ENCODE measurements at places on chromosomes 5 and 9. TPM values are rescaled to one million over a fixed set of nuclear protein-coding genes. Genes with fewer than 3 reads are reported as not detected.

The TSSK1B gene
- total RNA-seq, result not detected

The UBE2D2 gene
- total RNA-seq, result 72.4 TPM

The WNT8A gene
- total RNA-seq, result not detected

The TOMM5 gene
- total RNA-seq, result 56.7 TPM

The GDA gene
- not detected for total RNA-seq

The TMEM232 gene
- 10.5 TPM for total RNA-seq

The PCDHGB7 gene
- 9.5 TPM for total RNA-seq

The SPINK13 gene
- not detected for total RNA-seq

- no peak for DNase-seq
These were observed 55.9 kb upstream of the PHF2 start for GRCh38 chr9:93520523-93520922.

- peak; percentile 7 for DNase-seq
These were observed 35.6 kb downstream of the ADAMTSL2 start for GRCh38 chr9:133569891-133570690.

DNA sequence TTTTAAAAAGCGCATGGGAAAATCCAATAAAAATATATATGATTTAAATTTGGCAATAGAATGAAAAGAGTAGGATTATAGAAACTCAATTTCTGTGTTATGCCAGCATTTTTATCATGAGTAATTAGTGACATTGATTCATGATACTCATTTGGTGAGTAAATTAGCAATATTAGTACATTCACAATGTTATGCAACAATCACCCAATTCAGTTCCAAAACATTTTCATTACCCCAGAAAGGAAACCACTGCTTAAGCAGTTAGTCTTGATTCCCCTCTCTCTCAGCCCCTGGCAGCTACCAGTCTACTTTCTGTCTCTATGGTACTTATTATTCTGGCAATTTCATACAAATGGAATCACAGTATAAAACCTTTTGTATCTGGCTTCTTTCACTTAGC, 27.0 kb downstream of the OSMR start:
- DNase-seq, result no peak

GRCh38 chr5:57538341-57538955, 55.8 kb upstream of the ACTBL2 start:
- no peak for DNase-seq

- no peak for DNase-seq
These were observed 55.7 kb upstream of the CPLANE1 start for GRCh38 chr5:37304888-37305287.

- no peak for DNase-seq
These were observed 54.7 kb downstream of the GAS1 start for GRCh38 chr9:86892576-86892975.

DNA sequence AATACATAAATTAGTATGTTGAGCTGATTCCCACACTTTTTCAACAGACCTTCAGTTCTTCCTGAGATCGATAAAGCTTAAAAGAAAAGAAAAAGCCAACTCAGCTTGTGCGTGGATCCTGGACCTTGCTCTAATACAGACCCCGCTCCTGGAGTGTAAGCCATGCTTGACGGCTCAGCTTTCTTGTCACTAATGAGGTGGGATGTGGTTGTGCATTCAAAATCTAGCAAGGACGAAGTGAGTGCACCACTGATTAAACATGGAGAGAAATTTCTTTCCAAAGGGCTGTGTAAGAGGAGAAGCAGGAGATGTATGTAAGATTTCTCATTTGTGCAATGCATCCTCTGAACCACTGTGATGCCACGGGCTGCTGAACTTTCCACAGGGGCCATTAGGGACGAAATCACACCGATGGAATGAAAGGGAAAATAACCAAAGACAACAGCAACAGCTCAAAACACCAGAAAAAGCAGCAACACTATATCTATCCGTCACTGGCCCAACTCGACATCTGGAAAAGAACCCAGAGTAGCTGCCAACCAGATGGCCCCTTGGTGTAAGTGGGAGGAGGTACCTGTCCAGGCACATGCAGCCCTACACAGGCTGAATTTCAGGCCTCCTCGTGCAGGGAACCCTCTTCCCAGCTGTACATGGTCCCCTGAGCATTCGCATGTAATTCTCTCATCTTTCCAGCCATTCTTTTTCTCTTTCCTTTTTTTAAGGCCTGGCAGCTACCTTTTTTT, 178.9 kb downstream of the SREK1 start:
- DNase-seq, result no peak

DNA sequence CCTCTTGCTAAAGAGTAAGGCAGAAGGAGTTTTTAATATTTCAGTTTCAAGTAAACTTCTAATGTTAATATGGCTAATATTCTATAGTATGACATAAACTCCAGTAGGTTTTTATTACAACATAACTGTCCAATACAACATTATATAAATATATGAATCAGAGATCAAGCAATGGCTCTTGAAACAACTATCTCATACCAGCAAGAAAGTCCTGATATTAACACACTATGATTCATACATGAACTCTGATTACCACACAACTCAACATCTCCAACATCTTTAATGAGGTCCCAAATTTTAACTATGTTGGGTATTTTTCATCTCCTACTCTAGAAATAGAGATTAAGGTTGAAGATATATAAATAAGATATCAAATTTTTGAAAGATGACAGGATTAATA, 878.3 kb downstream of the TLE1 start:
- DNase-seq, result no peak

DNA sequence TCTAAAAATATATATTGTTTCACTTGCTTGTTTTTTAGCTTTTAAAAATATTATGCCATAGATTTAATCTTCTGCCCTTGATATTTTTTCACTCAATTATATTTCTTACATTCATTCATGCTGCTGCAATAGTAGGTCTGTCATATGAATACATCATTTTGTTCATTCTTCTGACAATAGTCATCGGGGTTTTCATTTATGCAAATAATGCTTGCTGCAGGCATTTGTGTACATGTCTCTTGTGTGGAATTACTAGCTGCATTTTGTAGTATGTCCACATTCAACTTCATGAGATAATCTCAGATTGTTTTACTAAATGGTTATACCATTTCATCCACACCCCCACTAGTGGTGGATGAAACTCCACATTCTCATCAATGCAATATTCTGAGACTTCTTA, 5.3 kb upstream of the PLPP1 start:
- DNase-seq, result no peak

DNA sequence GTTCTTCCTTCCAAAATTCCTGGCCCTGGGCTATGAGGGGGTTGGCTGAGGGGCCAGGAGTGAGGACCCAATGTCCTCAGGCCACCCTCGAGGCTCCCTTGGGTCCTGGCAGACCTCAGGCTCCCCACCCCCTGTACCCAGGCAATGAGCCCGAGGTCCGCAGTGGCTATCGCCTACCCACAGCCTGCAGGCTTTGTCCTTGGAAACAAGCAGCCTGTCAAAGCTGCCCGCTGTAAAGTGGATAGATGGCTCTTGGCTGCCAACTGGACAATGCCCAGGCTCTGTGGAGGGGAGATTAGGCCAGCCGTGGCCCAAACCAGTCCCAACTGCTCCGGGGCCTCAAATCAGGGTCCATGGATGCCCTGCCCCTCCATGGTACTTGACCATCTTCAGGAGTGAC, 2.2 kb upstream of the ADGRD2 start:
- no peak for DNase-seq

DNA sequence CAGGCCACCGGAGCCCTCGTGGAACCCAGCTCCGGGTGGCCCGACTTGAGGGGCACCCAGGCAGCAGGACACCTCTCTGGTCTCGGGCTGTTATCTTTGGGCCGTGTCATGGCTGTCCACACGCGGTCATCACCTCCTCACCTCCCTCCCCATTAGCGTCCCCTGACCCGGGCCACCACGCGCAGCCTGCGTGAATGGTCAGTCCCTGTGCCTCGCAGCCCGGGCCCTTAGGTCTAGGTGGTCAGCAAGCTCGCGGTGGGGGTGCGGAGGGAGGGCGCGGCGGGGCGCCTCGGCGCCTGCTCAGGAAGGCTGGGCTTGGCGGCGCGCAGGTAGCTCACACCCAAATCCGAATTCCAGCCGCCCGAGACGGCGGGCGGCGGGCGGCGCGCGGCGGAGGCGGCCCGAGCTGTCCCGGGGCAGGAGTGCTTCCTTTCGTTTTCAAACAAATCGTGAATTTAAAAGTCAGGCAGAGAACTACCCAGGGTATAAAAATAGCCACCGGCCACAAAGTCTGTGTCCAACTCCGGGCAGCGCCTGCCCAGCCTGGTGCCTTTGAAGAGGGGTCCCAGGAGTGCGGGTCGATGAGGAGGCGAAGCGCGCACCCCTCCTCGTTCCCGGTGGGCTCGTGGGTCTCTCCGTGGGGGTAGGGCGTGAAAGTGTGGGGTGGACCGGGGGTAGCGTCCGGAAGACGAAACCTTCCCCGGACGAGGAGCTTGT, 1.0 kb upstream of the RXRA start:
- peak; percentile 84 for DNase-seq

GRCh38 chr5:124995421-124995820, 249.0 kb upstream of the ZNF608 start:
- no peak for DNase-seq

- DNase-seq, result no peak
These were observed 354.8 kb downstream of the PDE4D start for GRCh38 chr5:59538750-59539121.
